ENCODE measurements at places on chromosomes 6 and 20.
A peak's percentile ranks its signal among the peaks of the same experiment; 100 is the strongest.

- no peak overlapping the region for H3K4me3 ChIP-seq
- no peak for DNase-seq
- no peaks in the 10 kb centered on the region for H3K4me1 ChIP-seq
Measured at GRCh38 chr20:4987130-4987529, 14.2 kb downstream of the SLC23A2 start.

- H3K27me3 ChIP-seq: no peaks in the 10 kb centered on the region
- no peaks in the 10 kb centered on the region for H3K36me3 ChIP-seq
- H3K27ac ChIP-seq: no peak overlapping the region
- DNase-seq: no peak
- no peak overlapping the region for H3K4me3 ChIP-seq
Measured at GRCh38 chr6:3304500-3305215, 45.9 kb downstream of the PSMG4 start.

GRCh38 chr6:143555071-143555492 lies 43.6 kb upstream of the FUCA2 start:
- H3K27me3 ChIP-seq: no peaks in the 10 kb centered on the region
- no peak for DNase-seq
- no peak overlapping the region for H3K4me3 ChIP-seq
- no peaks in the 10 kb centered on the region for H3K36me3 ChIP-seq

GRCh38 chr6:44782892-44783291 lies 395.4 kb downstream of the CDC5L start:
- H3K27ac ChIP-seq: no peak overlapping the region
- 0 out of 2 replicates have a peak, but pooled peaks cover 9% of the 10 kb centered on the region for H3K27me3 ChIP-seq
- no peak for DNase-seq
- H3K36me3 ChIP-seq: no peaks in the 10 kb centered on the region
- no peaks in the 10 kb centered on the region for H3K4me1 ChIP-seq

DNA sequence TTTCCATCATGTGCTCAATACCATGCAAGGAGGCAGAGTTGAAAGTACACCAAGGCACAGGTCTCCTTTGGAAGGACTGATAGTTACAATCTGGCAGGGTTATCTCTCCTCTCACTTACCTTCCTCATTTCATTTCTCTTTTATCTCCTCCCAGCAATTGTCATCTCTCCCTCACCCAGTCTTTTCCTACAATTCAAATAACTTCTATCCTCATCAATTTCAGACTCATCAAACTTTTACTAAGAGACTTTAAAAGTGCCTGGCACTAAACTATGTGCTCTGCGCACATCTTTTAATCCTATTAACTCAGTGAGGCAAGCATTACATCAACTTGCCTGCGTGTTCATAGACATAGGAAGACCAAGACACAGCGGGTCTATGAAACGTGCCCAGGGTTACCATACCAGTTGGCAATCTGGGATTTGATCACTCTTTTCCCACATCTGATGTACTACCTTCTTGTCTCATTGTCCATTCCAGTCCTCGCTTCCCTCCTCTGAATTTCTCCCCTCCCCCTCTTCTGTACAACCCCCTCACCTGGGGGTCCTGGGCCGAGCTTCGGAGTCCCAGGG lies 1.2 kb downstream of the VARS1 start:
- peaks cover 19% of the 10 kb centered on the region for H3K36me3 ChIP-seq
- H3K4me1 ChIP-seq: peaks cover 24% of the 10 kb centered on the region
- H3K27ac ChIP-seq: peak overlapping the region; percentile 84
- peak; percentile 35 for DNase-seq
- H3K27me3 ChIP-seq: no peaks in the 10 kb centered on the region
- peak overlapping the region; percentile 87 for H3K4me3 ChIP-seq

DNA sequence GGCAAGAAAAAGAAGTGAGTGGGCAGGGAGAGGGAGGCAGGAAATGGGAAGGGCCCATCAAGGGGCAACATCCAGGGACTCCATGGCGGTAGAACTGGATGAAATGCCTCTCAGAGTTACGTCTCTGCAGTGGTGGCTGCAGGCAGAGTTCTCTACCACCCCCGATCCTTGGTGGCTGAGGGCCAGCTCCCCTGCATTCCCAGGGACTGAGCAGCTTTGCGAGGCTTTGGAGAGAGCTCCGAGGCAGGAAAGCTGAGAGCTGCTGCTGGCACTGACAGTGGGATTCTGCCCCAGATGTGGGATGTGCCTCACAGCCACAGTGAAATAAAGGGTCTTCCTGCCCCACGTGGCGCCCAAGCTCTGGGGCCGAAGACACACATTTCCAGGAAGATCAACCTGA lies 236.6 kb downstream of the SLC24A3 start:
- no peak for DNase-seq
- H3K36me3 ChIP-seq: no peaks in the 10 kb centered on the region
- no peaks in the 10 kb centered on the region for H3K4me1 ChIP-seq
- H3K27ac ChIP-seq: no peak overlapping the region
- H3K4me3 ChIP-seq: no peak overlapping the region

- no peaks in the 10 kb centered on the region for H3K27me3 ChIP-seq
- H3K36me3 ChIP-seq: no peaks in the 10 kb centered on the region
- peak; percentile 34 for DNase-seq
- no peak overlapping the region for H3K27ac ChIP-seq
Measured at GRCh38 chr6:108027594-108027993, 46.9 kb downstream of the OSTM1 start.

DNA sequence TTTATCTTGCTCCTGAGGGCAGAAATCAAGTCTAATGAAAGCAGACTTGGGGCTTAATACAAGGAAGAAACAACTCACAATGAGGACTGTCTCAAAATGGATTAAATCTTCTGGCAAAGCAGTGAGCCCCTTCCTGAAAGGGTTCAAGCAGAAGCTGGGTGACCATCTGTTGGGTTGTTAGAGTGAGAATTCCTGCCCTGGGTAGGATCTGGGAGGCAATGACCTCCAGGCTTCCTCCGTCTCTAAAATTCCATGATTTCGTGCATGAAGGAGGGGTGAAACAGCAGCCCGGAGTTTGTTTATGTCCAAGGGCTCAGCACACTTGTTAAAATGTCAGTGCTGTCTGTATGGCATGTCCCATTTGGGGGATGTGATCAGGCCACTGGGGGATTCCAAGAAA lies 64.0 kb upstream of the KCNK16 start:
- no peaks in the 10 kb centered on the region for H3K36me3 ChIP-seq
- peaks cover 38% of the 10 kb centered on the region for H3K27me3 ChIP-seq
- H3K4me1 ChIP-seq: no peaks in the 10 kb centered on the region
- DNase-seq: no peak

GRCh38 chr6:41696788-41697187 lies 38.6 kb downstream of the TFEB start:
- H3K27ac ChIP-seq: no peak overlapping the region
- no peaks in the 10 kb centered on the region for H3K27me3 ChIP-seq

DNA sequence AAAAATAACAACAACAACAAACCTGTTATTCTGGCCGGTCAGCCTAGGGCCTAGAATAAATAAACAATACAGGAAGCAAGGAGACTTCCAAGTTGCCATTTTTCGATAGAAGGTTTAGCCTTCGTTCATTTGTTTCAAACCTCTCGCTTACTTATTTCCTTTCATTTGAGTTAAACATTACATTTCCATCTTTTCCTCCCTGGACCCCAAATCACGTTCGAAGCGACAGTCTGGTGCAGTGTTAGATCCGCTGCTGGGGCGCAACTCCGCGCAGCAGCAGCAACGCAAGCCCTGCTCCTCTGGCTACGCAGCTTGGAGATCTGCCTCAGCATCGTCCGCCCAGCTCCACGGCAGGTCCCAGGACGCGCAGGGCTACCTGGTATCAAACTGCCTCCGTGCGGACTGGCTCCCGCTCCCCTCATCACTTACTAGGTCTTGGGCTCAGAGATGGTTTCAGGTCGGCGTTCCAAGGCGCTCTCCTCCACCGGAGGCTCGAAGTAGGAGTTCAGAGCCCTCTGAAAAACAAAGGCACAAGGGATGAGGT lies 530 bp downstream of the TDP2 start:
- peaks cover 20% of the 10 kb centered on the region for H3K4me1 ChIP-seq
- peak overlapping the region; percentile 97 for H3K4me3 ChIP-seq
- peak; percentile 29 for DNase-seq
- peak overlapping the region; percentile 75 for H3K27ac ChIP-seq
- H3K27me3 ChIP-seq: no peaks in the 10 kb centered on the region

DNA sequence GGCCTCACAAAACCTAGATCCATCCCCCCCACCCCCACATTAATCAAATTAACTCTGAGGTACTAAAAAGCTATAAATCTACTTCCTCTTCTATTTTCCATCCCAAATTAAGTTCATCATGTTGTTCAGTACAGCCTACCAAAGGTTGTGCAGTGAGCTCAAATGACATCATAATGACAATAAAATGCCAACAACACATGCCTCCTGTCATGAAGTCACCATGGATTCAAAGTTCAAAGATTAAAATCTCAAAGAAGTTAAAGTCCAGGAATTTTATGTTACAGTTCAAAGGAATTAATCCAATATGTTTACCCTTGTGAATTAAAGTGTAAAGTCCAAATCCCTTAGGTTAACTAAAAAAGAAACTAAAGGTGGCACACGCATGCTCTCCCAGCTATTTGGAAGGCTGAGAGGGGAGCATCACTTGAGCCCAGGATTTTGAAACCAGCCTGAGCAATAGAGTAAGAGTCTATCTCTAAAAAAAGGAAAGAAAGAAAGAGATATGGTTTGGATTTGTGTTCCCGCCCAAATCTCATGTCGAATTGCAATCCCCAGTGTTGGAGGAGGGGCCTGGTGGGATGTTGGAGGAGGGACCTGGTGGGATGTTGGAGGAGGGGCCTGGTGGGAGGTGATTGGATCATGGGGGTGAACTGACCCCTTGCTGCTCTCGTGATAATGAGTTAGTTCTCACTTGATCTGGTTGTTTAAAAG lies 25.7 kb upstream of the SIRT5 start:
- H3K4me1 ChIP-seq: no peaks in the 10 kb centered on the region
- no peak overlapping the region for H3K4me3 ChIP-seq
- H3K27ac ChIP-seq: no peak overlapping the region
- no peak for DNase-seq
- no peaks in the 10 kb centered on the region for H3K36me3 ChIP-seq
- no peaks in the 10 kb centered on the region for H3K27me3 ChIP-seq

DNA sequence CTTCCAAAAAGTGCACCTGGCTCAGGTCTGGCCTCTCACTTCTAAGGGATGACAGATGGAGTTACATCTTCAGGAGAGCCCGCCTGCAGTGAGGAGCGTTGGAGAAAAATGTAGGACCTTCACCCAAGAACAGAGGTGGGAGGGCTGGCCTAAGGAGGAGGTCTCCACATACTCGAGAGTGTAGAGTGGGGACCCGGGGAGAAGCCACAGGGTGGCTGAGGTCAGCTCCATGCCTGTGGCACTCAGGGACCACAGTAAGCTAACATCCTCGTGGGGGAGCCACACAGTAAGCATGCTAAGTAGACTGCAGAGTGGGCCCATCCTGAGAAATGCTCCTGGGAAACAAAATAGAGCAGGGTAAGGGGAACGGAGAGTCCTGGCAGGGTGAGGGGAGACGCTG lies 24.0 kb downstream of the AAR2 start:
- DNase-seq: no peak
- H3K27ac ChIP-seq: no peak overlapping the region
- H3K36me3 ChIP-seq: peaks cover 17% of the 10 kb centered on the region

DNA sequence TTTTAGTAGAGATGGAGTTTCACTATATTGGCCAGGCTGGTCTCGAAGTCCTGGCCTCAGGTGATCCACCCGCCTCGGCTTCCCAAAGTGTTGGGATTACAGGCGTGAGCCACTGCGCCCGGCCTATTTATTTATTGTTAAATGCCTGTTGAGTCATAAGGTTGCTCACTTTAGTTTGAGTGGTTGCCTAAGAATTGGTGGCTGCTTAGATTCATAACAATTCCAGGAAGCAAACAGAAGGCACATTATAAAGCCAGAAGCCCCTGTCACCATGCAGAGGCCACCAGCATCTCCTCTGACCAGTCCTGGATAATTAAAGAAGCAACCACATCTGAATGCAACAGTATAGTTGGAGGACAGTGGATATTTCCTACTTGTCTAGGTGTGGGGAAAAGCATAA lies 24.0 kb upstream of the ARMH2 start:
- peaks cover 5% of the 10 kb centered on the region for H3K4me1 ChIP-seq
- DNase-seq: peak; percentile 81
- no peaks in the 10 kb centered on the region for H3K27me3 ChIP-seq
- H3K4me3 ChIP-seq: no peak overlapping the region

- no peak overlapping the region for H3K4me3 ChIP-seq
- H3K27me3 ChIP-seq: no peaks in the 10 kb centered on the region
- H3K4me1 ChIP-seq: peaks cover 23% of the 10 kb centered on the region
- H3K27ac ChIP-seq: peak overlapping the region; percentile 78
- DNase-seq: peak; percentile 91
- no peaks in the 10 kb centered on the region for H3K36me3 ChIP-seq
Measured at GRCh38 chr6:166567107-166567506, 19.4 kb downstream of the RAMACL start.

DNA sequence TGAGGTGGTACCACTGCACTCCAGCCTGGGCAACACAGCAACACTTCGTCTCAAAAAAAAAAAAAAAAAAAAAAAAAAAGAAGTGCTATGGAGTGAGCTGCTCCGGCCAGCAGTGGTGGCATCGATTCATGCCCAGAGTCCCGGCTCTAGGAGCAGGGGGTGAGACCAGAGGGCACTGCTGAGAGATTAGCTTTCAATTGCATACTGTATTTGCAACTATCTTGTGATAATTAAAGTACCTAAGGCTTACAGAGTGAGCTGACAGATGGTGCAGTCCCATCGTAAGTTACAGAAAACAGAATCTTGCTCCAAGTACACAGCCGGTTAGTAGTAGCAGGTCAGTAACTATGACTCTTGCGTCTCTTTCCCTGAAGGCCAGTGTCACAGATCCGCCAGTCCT lies 31.5 kb downstream of the TMEM14B start:
- no peak overlapping the region for H3K27ac ChIP-seq
- no peaks in the 10 kb centered on the region for H3K4me1 ChIP-seq
- H3K36me3 ChIP-seq: no peaks in the 10 kb centered on the region

DNA sequence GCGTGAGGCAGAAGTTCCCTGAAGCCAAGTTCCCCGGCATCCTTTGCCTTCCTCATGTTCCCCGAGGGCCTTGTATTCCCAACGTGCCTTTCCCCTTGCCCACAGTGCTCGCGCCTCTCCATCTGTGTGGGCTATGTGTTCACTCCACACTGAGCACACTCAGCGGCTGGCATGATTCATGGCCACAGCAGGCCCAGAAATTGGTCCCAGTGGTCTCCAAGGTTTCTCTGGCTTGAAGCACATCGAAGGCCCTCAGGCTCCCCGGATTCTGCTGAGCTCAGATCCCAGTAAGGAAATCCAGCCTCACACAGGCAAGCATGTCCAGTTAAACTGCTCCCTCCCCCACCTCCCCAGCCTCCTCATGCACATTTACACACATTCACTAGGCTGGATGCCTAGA lies 123.6 kb downstream of the ISM1 start:
- DNase-seq: no peak
- no peaks in the 10 kb centered on the region for H3K36me3 ChIP-seq
- H3K27ac ChIP-seq: no peak overlapping the region
- H3K4me3 ChIP-seq: no peak overlapping the region
- H3K4me1 ChIP-seq: no peaks in the 10 kb centered on the region

All from PC-3 (cell line).